ENCODE measurements at places on chromosomes 11 and 22. TPM values are rescaled to one million over a fixed set of nuclear protein-coding genes. Genes with fewer than 3 reads are reported as not detected.

GRCh38 chr11:68312117-68312779 is at the start of gene LRP5:
Gene LRP5, plus strand, starts transcription at chr11:68312591. Its CDS starts 124 bp downstream, at chr11:68312715.
- H3K4me1 ChIP-seq, result peaks cover 33% of the 10 kb centered on the region
- no peak for DNase-seq
- peak within 1 kb of the TSS; percentile 76 for H3K4me3 ChIP-seq
- H3K36me3 ChIP-seq, result no peaks in the 10 kb centered on the region
- H3K27me3 ChIP-seq, result peaks cover 38% of the 10 kb centered on the region
- peak within 1 kb of the TSS; percentile 41 for H3K27ac ChIP-seq

GRCh38 chr11:62716206-62716605 is 8.7 kb downstream of the GNG3 start:
- H3K4me1 ChIP-seq, result peaks cover 79% of the 10 kb centered on the region
- H3K4me3 ChIP-seq, result no peak overlapping the region
- peaks cover 76% of the 10 kb centered on the region for H3K36me3 ChIP-seq
- peak overlapping the region; percentile 45 for H3K27ac ChIP-seq

GRCh38 chr11:101321222-101321621 is 191.6 kb upstream of the PGR start:
- no peaks in the 10 kb centered on the region for H3K36me3 ChIP-seq
- no peak overlapping the region for H3K4me3 ChIP-seq
- no peak for DNase-seq
- H3K4me1 ChIP-seq, result no peaks in the 10 kb centered on the region
- no peak overlapping the region for H3K27ac ChIP-seq

- peaks cover 3% of the 10 kb centered on the region for H3K4me1 ChIP-seq
- H3K36me3 ChIP-seq, result no peaks in the 10 kb centered on the region
- no peak for DNase-seq
- H3K27me3 ChIP-seq, result peaks cover 68% of the 10 kb centered on the region
- no peak overlapping the region for H3K4me3 ChIP-seq
Measured at GRCh38 chr11:11622772-11623171, 967 bp upstream of the GALNT18 start.

DNA sequence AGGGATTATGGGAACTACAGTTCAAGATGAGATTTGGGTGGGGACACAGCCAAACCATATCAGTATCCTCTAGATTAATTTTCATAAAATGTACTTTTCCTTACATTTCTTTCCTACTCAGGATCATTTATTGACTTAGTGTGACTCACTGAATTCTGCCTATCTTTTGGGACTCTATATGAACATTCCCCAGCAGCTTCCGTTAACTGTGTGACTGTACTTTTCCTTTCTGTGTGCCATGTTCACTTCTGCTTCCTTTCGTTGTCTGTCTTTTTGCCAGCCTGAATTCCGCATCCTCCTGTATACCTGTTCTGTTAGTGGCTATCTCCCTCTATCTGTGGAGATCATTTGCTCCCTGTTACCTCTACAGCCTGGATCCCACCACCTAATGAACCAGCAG is 48.8 kb downstream of the SPECC1L start:
- peaks cover 33% of the 10 kb centered on the region for H3K36me3 ChIP-seq
- H3K27ac ChIP-seq, result no peak overlapping the region
- H3K4me1 ChIP-seq, result peaks cover 15% of the 10 kb centered on the region

- H3K4me1 ChIP-seq, result no peaks in the 10 kb centered on the region
- no peaks in the 10 kb centered on the region for H3K27me3 ChIP-seq
- no peak overlapping the region for H3K27ac ChIP-seq
- H3K36me3 ChIP-seq, result no peaks in the 10 kb centered on the region
- DNase-seq, result no peak
Measured at GRCh38 chr11:131802440-131803115, 432.2 kb downstream of the NTM start.

DNA sequence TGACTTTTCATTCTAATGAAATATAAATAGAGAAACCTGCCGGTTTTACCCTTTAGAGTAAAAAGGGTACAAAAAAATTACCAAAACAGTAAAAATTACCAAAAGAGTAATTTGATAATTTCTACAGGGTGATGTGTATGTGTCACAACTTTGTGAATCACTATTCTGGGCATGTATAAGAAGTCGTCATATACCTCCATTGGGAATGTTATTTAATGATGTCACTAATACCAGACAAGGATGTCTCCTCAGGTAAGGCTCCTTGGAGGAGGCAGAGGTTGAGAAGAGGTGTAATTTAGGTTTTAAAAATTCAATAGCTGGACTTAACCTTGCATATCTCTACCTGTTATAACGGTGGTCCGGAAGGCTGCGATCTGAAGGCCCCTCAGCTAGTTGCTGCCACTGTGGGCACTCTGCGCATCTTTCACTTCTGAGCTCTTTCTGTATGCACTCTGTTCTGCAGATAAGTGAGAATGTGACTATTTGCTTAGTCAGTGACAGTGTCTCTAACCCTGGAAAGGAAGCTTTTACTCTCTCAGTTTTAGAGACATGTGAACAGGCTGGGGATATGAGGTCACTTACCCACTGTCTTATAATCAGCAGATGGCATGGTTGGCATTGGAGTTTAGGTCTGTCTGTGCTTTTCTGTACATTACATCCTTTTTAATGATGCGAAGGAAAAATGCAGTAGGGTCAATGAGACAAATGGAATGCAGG is 987 bp upstream of the NCR3LG1 start:
- peak overlapping the region; percentile 91 for H3K4me3 ChIP-seq
- peaks cover 4% of the 10 kb centered on the region for H3K36me3 ChIP-seq
- DNase-seq, result no peak

- peak; percentile 92 for DNase-seq
- no peaks in the 10 kb centered on the region for H3K27me3 ChIP-seq
- H3K36me3 ChIP-seq, result peaks cover 21% of the 10 kb centered on the region
- H3K4me1 ChIP-seq, result peaks cover 70% of the 10 kb centered on the region
- H3K27ac ChIP-seq, result peak overlapping the region; percentile 96
Measured at GRCh38 chr11:133945087-133945974, 11.4 kb downstream of the IGSF9B start.

- H3K4me1 ChIP-seq, result no peaks in the 10 kb centered on the region
- H3K4me3 ChIP-seq, result no peak overlapping the region
- no peak for DNase-seq
- H3K36me3 ChIP-seq, result no peaks in the 10 kb centered on the region
- no peak overlapping the region for H3K27ac ChIP-seq
Measured at GRCh38 chr11:100203789-100204188, 483.3 kb upstream of the ARHGAP42 start.

GRCh38 chr11:9015677-9016076 is 11.9 kb upstream of the NRIP3 start:
- peaks cover 19% of the 10 kb centered on the region for H3K27me3 ChIP-seq
- no peak overlapping the region for H3K27ac ChIP-seq
- DNase-seq, result peak; percentile 73
- peaks cover 18% of the 10 kb centered on the region for H3K4me1 ChIP-seq
- H3K36me3 ChIP-seq, result no peaks in the 10 kb centered on the region
- no peak overlapping the region for H3K4me3 ChIP-seq

GRCh38 chr11:117535201-117535849 is 207.7 kb downstream of the CEP164 start:
- no peak for DNase-seq
- no peak overlapping the region for H3K27ac ChIP-seq
- H3K4me3 ChIP-seq, result no peak overlapping the region
- H3K36me3 ChIP-seq, result no peaks in the 10 kb centered on the region
- H3K27me3 ChIP-seq, result peaks cover 2% of the 10 kb centered on the region
- H3K4me1 ChIP-seq, result no peaks in the 10 kb centered on the region

DNA sequence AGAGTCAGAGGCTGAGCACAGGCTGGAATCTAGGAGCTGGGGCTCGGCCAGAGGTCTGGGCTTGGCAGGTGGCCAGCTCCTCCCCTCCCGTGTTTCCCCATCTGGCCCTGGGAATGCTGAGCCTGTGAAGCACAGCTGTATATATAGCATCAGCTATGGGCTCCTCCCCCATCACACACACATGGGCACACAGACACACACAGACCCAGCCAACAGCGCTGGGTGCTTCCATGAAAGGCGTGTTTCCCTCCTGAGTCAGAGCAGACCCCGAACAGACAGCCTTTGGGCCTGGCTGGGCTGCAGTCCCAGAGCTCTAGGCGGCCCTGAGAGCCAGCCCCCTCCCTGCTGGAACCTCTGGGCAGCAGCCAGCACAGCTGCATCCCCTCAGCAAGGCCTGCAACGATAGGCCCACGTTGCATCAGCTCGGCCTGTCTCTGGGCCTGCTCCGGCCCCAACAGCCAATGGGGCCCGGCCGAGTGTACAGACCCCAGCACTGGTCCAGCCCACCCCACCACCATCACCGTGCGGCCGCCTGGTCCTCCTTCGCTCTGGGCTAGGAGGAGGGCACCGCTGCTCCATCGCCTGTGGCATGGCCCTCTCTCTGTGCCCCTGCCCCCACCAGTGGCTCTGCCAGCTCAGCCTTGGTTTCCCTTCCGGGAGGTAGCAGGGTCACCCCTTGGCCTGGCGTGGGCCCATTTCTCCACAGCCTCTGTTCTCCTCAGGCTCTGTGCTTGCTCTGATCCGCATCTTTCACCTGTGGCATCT is 7.6 kb upstream of the SERPINH1 start:
- H3K27ac ChIP-seq, result no peak overlapping the region
- H3K4me3 ChIP-seq, result no peak overlapping the region
- H3K36me3 ChIP-seq, result no peaks in the 10 kb centered on the region
- no peak for DNase-seq
- H3K27me3 ChIP-seq, result peaks cover 3% of the 10 kb centered on the region
- H3K4me1 ChIP-seq, result peaks cover 3% of the 10 kb centered on the region

DNA sequence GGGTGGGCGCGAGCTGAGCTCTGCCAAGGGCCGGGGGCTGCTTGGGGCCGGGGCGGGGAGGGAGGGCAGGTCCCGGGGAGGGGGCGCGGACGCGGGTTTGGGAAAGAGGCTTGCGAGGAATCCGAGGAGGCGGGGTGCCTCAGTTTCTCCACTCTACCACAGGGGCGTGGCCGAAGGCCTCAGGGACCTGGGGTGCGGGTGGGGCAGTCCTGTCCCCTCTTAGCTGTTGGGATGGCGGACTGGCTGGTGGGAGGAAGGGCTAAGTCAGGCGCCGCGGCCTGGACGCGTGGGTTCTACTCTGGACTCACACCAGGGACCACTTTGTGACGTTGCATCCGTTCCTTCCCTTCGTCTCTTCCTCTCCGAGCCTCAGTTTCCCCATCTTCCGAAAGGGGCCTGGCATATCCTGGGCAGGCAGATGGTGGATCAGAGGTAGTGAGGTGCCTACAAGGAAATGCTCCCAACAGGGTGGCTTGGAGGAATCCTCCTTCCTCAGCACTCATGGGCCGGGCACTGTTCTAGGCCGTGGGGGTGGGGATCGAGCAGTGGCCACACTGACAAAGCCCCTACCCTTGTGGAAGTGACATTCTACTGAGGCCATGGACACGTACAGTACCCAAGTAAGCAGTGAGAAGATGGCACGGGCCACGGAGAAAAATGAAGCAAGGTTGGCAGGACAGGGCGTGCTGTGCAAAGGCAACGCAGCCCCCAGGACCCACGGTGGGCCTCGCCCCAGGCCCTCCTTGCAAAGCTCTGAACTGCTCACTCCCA is 13.2 kb downstream of the IGLL1 start:
- H3K4me3 ChIP-seq, result no peak overlapping the region
- peaks cover 46% of the 10 kb centered on the region for H3K27me3 ChIP-seq
- DNase-seq, result no peak
- no peak overlapping the region for H3K27ac ChIP-seq
- no peaks in the 10 kb centered on the region for H3K36me3 ChIP-seq

MS4A6A gene
- total RNA-seq, result not detected

SCGB1A1 gene
- total RNA-seq, result not detected

NRGN gene
- total RNA-seq, result 6.6 TPM

ART1 gene
- not detected for total RNA-seq

KCNE3 gene
- not detected for total RNA-seq

OR52E8 gene
- total RNA-seq, result not detected

TUBA8 gene
- total RNA-seq, result 1.7 TPM

CAPN5 gene
- total RNA-seq, result 0.28 TPM

FOLH1 gene
- total RNA-seq, result not detected

KCNQ1 gene
- total RNA-seq, result 4.3 TPM
